ENCODE measurements at places on chromosomes 5 and 9.

DNA sequence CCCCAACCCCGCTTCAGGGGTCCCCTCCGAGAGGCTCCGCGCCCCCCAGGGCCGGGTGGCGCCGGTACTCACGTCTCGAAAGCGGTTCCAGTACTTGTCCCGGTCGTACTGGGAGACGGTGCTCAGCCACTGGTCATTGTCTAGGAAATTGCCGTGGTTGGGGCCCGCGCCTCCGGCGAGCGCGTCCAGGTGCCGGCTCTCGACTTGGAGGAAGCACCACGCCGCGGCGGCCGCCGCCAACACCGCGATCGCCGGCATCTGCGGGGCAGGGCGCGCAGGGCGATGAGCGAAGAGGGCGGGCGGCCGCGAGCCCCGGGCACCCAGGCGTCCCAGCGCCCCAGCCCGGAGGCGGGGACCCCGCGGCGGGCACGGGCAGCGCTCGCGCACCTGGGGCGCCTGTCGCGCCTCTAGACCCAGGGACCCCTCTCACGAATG, 808 bp downstream of the SPOCK1 start:
- no peak for DNase-seq

DNA sequence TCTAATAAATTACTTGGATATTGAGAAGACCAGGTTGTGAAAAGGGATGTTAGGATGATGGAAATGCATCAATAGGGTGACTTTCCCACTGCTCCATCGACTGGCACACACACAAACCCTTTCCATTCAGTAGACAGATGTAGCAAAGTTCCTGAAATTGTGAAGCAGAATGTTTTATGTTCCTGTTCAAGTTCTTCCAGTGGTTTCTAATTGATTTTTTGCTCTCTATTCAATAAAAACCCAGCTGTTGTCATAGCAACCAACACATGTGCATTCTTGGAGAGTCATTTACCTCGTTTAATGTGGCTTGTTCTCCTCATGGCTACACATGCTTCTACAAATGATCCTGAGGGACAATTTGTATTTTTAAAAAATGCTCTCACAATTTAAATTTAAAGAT, 244.6 kb downstream of the RAB3C start:
- no peak for DNase-seq

DNA sequence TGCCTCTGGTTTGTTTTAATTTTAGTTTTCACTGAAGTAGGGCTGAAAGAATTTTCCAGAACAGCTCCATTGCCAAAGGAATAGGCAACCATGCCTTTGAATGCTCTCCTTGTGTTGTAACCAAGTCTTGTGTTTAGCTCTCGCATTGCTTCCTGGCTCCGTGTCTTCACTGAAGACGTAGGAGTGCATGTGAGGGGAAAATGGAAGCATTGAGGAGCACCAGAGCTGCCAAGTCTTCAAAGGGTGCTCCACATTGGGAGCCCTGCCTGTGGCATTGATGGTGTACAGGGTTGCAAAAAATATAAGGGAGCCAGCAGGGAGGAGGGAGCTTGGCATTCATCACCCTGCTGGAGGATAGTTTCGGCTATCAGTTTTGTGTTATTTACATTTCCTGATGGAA, 86.6 kb downstream of the NTRK2 start:
- DNase-seq: no peak

DNA sequence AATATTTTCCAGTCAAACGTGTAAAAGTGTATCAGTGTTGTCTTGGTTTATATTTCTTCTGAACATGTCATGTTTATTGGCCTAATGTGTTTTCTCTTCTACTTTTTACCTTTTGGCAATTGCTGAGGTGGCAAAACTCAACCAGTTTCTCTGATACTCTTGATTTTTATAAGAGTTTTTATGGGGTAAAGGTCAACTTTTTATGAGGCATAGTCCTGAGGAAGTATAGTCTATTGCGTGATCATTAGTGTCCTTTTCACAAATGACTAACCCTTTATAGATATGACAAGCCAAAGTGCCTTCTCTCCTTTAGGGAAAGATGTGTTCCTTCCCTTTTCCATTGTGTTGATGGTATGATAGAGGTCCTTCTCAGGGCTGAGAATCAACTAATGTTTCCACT, 32.9 kb downstream of the OCLN start:
- no peak for DNase-seq

- DNase-seq: no peak
Measured at GRCh38 chr9:135081264-135081660, 6.2 kb upstream of the OLFM1 start.

DNA sequence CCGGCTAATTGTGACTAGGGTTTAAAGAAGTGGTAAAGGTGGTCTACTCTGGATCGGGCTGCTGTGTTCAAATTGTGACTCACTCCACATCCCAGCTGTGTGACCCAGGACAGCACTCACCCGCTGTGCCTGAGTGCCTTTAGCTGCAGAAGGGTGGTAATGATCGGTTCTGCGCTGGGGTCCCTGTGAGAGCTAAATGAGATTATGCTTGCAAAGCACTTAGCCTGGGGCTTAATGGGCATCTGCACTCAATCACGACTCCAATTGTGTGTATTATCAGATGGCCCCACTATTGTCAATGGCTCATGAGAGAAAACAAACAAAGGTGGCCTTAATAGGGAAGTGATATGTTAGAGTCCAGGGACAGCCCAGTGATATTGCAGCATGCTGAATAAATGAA, 25.1 kb upstream of the TBC1D2 start:
- peak; percentile 7 for DNase-seq

DNA sequence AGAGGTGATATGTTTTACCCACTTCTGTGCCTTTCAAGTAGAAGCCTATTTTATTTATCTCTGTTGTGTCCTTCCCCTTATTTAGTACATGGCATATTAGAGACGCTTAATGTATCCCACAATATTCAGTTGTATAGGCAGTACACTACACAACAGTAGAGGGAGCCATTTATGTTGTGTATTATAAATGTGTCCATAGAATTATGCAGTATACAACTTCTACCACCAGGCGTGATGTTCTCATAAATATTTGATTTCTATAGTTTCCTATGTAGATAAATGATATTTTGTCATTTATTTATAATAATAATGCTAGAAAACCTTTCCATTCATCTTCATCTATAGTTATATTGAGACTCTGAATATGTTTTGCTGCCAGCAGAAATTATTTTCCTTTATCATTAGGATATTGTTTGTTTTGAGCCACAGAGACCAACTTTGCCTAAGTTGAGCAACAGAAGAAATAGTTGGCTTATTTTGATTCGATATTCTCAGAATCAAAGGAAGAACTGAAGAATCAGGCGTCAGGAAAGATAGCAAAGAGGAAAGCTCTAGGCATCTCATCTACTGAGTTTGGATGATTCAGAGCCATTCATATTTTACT, 81.7 kb downstream of the ADAMTS19 start:
- DNase-seq: no peak

- DNase-seq: no peak
Measured at GRCh38 chr5:131997026-131997726, 14.3 kb downstream of the ACSL6 start.

GRCh38 chr9:119905724-119906123, 536.5 kb upstream of the BRINP1 start:
- no peak for DNase-seq

DNA sequence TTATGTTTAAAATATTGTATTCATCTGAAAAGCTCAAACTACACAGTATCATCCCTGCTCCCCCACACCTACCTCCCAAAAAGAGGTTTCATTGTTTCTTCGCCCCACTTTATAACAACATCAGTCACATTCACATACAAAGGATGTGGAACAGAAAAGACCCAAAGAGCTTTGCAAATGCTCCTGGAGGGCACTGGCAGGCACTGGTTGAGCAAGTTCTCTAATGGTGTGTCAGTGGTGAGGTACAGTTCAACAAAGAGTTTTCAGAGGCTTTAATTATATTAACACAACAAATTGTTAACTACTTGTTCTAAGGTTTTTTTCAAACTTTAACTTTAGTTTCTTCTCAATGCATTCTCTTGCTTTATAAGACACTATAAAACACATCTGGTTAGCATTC, 54.1 kb upstream of the ECM2 start:
- DNase-seq: no peak

- no peak for DNase-seq
Measured at GRCh38 chr9:127368852-127369402, 28.0 kb upstream of the SLC2A8 start.

- DNase-seq: no peak
Measured at GRCh38 chr5:97063251-97063650, 79.2 kb downstream of the LIX1 start.

DNA sequence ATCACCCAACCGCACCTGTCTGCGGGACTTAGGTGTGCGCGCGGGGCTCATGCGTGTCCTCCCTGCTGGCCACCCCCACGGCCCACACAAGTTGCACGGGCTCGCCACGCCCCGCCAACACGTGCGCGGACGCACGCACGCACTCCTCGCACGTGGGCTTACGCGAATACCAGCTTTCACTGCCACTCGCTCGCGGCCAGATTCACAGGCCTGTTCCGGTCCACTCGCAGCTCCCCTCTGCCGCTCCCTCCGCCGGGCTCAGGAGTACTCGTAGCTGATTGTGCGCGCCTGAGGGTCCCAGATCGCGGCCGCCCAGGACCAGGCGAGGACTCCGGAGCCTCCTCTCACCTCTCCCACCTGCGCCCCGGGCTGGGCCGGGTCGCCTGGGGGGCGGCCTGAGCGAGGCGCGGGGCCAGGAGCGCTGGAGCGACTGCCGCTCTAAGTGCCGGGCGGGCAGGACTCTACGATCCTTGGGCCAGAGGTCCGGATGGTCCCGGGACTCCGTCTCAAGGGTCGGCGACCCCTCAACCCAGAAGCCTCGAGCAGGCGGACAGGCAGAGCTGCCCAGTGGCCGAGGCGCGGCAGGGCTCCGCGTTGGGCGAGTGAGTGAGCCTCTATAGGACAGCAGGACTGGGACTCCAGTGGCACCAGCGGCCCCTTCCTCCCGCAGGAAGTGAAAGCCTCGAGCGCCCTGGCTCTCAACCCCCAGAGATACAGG, 3.4 kb downstream of the PCDHGC5 start:
- DNase-seq: no peak

DNA sequence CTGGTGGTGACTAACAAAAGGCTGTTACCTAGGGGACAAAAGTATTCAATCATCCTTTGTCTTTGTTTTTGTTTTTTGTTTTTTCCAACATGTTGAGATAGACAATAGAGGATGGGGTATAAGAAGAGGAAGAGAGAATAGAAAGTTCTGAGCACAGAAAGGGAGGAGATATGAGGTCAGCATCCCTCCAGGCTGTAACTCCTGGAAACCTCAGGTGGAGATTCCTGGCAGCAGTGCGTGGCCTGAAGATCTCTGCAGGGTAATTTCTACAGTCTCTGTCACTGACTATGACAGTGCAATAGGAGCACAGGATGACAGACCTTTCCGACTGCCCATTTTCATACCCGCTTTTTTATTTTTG, 112.1 kb downstream of the ADRB2 start:
- no peak for DNase-seq

GRCh38 chr5:140153255-140153654, 21.7 kb upstream of the CYSTM1 start:
- no peak for DNase-seq

- peak; percentile 4 for DNase-seq
Measured at GRCh38 chr5:180201051-180201987, 7.7 kb downstream of the RASGEF1C start.

- DNase-seq: no peak
Measured at GRCh38 chr5:59864718-59865117, 28.8 kb downstream of the PDE4D start.

DNA sequence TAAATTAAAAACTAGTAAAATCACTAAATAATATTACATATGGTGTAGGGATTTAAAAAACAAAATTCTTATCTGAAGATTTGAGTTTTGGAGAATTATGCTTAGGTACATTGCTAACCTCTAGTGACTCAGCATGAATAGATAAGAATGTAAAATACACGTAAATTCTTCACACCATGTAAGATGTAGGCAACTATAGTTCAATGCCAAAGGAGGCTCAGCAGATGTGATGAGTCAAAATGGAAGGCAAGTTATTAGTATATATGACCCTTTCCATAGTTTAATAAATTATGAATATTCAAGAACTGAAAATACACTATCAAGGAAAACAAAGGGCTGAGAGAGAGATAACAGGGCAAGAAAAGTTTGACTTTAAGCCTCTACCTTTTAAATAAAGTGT, 79.0 kb downstream of the MRPS30 start:
- no peak for DNase-seq

- DNase-seq: no peak
Measured at GRCh38 chr9:20044686-20045085, 255.8 kb upstream of the SLC24A2 start.

GRCh38 chr5:50963971-50964745, 297.7 kb downstream of the PARP8 start:
- peak; percentile 46 for DNase-seq

- DNase-seq: no peak
Measured at GRCh38 chr5:140633021-140633471, at the start of gene CD14. CD14 (minus strand) TSS chr5:140633175; CDS start chr5:140633071, 104 bp downstream.

DNA sequence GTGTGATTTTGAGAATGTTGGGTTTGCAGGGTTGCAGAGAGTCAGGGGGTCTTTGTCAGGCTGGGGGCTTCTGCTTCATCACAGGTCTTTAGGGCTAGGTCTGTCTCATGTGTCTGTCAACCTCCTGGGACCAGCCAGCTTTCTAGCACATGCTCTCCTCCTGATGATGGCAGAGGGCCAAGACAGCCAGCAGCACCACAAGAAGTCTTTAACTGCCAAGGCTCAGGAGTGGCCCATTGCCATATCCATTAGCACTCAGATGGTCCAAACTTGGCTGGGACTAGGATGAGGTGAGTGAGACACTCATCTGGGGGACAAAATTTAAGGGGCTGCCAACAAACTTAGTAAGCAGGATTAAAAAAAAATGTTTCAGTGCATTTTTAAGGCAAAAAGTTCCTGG, 384.2 kb upstream of the CDH10 start:
- peak; percentile 67 for DNase-seq

GRCh38 chr9:104247899-104248460, 153.9 kb downstream of the SMC2 start:
- no peak for DNase-seq

GRCh38 chr9:134134949-134135342, 936 bp upstream of the WDR5 start:
- DNase-seq: no peak

DNA sequence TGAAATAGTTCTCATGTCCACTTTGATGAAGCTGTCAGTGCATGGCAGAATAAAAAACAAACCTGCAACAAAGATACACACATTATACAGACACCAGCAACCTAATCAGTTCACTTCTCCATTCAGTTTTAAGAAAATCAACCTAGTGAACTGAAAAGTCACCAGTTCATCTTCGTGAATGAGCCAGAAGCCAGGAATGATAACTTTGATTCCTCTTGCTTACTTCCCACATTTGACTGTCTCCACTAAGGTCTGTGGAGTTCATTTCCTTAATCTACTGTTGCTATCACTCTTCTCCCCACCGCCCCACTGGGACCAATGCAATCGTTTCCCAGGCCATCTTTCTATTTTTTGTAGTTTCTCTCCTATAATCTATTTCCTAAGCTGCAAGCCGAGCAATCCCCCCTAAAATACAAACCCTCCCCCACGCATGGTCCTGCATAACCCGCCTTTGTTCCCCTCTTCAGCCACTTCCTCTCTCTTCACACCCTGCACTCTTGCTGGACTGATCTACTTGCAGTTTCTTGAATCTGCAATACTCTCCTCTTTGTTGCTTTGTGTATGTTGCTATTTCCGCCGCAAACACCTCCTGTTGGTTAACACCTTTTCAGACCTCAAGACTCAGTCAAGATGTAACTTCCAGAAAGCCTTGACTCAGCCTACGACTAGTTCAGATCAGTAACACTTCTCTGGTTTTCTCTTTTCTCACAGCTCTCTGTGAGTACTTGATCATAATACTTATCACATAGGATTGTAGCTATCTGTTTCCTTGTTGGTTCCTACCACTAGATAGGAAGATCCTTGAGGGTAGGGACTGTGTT, 16.6 kb downstream of the STOM start:
- no peak for DNase-seq

GRCh38 chr9:73753171-73753570, 601.5 kb downstream of the ANXA1 start:
- DNase-seq: no peak

All from NCI-H1105 treated with DMSO at 0.1 percent for 48 hours (cell line).